ENCODE measurements at places on chromosomes 16 and 17.
A peak's percentile ranks its signal among the peaks of the same experiment; 100 is the strongest.

DNA sequence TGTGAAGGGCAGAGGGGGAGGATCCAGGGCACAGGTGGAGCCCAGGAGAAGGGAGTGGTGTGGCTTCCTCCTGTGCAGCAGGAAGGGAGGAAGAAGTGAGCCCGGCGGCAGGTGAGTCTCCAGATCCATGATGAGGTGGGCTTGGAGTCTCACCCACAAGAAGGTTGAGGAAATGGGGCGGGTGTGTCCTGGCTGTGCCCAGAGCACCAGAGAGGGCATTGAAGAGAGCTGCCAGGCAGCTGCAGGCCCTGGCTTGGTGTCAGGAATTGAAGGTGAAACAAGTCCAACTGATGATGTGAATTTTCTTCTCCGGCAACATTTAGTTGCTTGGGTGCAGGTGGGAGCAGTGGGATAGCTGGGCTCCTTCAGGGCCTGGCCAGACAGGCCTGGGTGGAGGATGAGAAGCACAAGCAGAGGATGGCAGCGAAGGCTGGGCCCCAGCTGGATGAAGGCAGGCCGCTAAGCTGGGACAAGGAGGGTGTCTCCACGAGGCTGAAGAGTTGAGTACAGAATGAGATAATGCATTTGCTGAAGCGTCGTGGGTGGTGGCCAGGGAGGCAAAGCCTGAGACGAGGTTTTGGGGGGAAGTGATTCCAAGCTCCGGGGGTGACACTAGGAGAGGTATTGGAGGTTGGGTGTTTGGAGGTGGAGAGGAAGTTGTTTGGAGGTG lies 18.3 kb downstream of the NT5M start:
- no peak for DNase-seq

DNA sequence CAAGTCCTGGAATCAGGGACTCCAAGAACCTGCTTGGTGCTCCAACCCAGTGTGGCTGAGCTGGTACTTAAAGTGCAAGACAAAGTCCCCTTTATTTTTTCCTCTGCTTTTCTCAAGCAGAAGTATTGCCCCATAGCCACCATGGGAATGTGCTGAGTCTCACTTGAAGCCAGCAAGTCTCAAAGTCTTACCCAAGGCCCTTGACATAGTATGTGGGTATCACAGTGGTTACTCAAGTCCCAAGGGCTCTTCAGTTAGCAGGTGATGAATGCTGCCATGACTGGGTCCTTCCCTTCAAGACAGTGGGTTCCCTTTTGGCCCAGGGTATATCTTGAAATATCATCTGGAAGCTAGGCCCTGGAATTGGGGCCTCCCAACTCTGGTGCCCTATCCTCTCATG lies 30.5 kb upstream of the GINS3 start:
- no peak for DNase-seq

GRCh38 chr17:356671-357434 lies 4.2 kb upstream of the RPH3AL start:
- DNase-seq: no peak

- DNase-seq: no peak
Measured at GRCh38 chr16:67483731-67484525, 581 bp upstream of the AGRP start.

DNA sequence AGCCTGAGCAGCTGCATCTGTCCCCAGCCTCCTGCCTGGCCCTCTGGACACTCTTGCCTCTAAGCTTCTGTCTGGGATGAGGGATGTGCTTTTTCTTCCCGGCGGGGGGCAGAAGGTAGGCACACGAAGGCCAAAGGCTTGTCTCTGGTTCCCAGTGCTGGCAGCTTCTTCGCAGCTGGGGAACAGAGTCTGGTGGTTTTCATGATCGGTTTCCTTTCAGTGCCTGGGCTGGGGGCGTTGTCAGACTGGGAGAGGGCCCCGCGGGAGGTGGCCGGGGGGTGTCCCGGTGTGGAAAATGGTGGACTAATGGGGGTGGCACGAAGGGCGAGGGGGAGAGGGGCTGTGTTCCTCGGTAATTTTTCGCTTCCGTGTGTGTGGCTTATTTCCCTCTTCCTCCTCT lies 988 bp downstream of the RAP1GAP2 start:
- DNase-seq: no peak

DNA sequence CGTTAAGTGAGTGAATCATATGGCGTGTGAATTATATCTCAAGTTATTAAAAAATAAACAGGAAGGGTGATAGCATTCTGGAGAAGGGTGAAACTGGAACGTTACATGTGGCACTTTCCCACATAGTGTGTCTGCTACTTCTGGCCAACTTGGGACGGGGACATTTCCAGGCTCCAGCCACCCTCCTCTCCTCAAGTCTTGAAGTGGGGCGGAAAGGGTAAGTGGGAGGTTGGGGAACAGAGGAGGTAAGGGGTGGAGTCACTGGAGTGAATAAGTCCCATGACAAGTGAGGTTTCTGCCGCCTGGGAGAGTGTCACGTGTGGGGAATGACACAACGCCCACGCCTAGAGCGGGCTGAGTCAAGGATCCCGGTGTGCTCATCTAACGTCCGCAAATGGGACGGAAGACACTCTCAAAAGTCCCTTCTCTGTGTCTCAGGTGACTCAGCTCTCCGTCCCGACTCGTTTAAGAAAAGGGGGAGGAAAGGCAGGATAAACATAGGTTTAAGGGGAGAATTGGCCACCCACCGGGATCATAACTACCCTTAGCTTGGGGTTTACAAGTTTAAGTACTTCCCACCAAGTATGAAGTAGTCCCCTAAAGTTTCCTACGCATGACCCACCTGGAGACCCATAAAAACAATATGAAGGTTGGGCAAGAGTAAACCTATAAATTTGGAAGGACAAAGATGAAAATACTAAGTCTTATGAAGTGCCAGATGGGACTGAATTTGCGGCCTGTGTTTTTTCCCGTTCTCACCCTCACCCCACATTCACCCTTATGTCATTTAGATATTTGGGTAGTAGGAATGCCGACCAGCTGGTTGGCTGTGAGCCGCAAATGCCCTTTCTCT lies 1.2 kb upstream of the SPAG9 start:
- peak; percentile 71 for DNase-seq

All from DMS 273 treated with DMSO at 0.1 percent for 48 hours (cell line).